ENCODE measurements at places on chromosomes 5 and 9. TPM values are rescaled to one million over a fixed set of nuclear protein-coding genes. Genes with fewer than 3 reads are reported as not detected.
A peak's percentile ranks its signal among the peaks of the same experiment; 100 is the strongest.

Gene ARID3C
- total RNA-seq, result not detected

Gene CBY3
- total RNA-seq, result not detected

Gene CAPSL
- total RNA-seq, result not detected

Gene NPR3
- not detected for total RNA-seq

Gene EHMT1
- 171 TPM for total RNA-seq

Gene LCN9
- total RNA-seq, result not detected

Gene FOXE1
- 8.0 TPM for total RNA-seq

Gene PCDHB12
- total RNA-seq, result 4.4 TPM

Gene QSOX2
- total RNA-seq, result 4.7 TPM

Gene LRRC70
- total RNA-seq, result not detected

Gene FGD3
- 8.8 TPM for total RNA-seq

Gene MAT2B
- 26.8 TPM for total RNA-seq

- H3K4me1 ChIP-seq, result no peaks in the 10 kb centered on the region
- H3K36me3 ChIP-seq, result no peaks in the 10 kb centered on the region
- no peak overlapping the region for H3K27ac ChIP-seq
- H3K4me3 ChIP-seq, result no peak overlapping the region
- DNase-seq, result no peak
Measured at GRCh38 chr9:84839541-84839940, 170.0 kb downstream of the NTRK2 start.

DNA sequence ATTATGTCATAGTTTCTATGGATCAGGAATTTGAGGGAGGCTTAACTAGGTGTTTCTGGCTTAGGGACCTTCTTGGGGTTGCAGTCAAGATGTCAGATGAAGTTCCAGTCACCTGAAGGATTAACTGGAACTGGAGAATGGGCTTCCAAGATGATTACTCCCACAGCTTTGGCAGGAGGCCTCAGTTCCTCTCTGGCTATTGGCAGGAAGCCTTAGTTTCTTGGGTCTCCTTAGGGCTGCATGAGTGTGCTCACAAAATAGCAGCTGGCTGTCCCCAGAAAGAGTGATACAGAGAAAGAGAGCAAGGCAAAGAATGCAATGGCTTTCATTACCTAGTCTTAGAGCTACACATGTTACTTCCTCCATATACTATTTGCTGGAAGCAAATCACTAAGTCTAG is 138.1 kb upstream of the TLE4 start:
- peaks cover 8% of the 10 kb centered on the region for H3K4me1 ChIP-seq
- H3K36me3 ChIP-seq, result no peaks in the 10 kb centered on the region
- no peaks in the 10 kb centered on the region for H3K27me3 ChIP-seq
- no peak overlapping the region for H3K4me3 ChIP-seq

DNA sequence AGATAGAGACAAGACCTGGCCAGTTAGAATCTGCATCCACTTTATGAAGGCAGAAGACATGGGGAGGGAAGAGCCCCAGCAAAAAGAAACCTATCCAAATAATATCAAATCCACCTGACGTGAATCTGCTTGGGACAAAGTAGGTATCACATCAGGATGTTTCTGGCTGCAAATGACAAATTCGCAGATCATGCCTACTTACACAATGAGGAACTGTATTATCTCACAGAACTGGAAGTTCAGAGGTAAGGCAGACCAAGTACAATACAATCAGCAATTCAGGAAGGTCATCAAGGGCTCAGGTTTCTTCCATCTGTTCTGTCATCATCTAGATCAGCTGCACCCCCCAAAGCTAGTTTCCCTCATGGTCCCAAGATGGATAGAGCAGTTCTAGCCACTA is 13.2 kb upstream of the NR4A3 start:
- no peaks in the 10 kb centered on the region for H3K27me3 ChIP-seq
- H3K4me1 ChIP-seq, result no peaks in the 10 kb centered on the region
- no peaks in the 10 kb centered on the region for H3K36me3 ChIP-seq
- H3K4me3 ChIP-seq, result no peak overlapping the region

- peak; percentile 29 for DNase-seq
- H3K27ac ChIP-seq, result no peak overlapping the region
- no peak overlapping the region for H3K4me3 ChIP-seq
- no peaks in the 10 kb centered on the region for H3K36me3 ChIP-seq
- no peaks in the 10 kb centered on the region for H3K4me1 ChIP-seq
Measured at GRCh38 chr9:113738893-113739604, 137.1 kb upstream of the ZNF618 start.

DNA sequence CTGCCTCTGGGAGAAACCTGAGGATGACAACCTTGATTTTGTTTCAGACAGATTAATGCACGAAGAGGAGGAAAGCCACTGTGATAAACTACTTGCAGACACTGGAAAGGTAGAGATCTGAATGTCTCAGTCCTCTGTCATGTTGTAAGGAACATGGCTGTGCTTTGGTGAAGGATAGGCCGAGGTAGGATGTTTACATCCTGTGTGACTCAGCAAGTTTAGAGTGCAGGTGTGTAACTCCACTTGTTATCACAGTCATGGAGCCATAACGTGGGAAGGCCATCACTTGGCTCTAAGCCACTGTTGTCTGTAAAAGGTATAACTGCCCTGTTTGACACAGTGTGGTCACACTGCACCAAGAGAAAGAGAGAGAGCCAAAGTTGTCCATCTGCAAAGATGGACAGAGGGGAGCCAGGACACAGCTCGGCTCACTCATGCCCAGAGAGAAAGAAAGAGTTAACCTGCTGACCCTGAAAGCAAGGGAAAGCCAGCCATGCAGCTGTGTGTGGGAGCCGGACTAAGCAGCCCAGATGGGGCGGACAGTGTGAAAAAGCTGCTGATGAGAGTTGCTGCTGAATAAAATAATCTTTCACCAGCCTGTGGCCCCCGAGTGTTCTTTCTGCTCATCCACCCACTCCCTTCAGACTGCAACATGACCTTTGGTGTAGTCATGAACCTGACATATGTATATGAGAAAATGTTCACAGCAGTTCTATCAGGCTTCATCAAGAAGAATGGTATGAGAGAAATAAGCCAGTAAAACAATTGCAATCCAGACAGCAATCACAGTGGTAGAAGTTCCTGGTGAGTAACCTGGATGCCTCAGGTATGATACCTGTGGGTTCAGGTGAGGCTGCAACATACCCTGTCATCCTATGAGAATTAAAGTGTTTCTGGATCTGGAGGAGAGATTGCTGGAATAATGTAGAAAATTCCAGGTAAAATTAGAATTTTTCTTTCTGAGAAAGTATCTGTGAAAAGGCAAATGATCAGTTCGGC is 115.9 kb downstream of the TARS1 start:
- H3K27me3 ChIP-seq, result no peaks in the 10 kb centered on the region
- no peak overlapping the region for H3K27ac ChIP-seq
- no peaks in the 10 kb centered on the region for H3K4me1 ChIP-seq
- no peak for DNase-seq
- H3K36me3 ChIP-seq, result no peaks in the 10 kb centered on the region

- H3K4me3 ChIP-seq, result no peak overlapping the region
- H3K4me1 ChIP-seq, result no peaks in the 10 kb centered on the region
- H3K36me3 ChIP-seq, result no peaks in the 10 kb centered on the region
Measured at GRCh38 chr5:120568711-120569110, 104.6 kb downstream of the PRR16 start.

DNA sequence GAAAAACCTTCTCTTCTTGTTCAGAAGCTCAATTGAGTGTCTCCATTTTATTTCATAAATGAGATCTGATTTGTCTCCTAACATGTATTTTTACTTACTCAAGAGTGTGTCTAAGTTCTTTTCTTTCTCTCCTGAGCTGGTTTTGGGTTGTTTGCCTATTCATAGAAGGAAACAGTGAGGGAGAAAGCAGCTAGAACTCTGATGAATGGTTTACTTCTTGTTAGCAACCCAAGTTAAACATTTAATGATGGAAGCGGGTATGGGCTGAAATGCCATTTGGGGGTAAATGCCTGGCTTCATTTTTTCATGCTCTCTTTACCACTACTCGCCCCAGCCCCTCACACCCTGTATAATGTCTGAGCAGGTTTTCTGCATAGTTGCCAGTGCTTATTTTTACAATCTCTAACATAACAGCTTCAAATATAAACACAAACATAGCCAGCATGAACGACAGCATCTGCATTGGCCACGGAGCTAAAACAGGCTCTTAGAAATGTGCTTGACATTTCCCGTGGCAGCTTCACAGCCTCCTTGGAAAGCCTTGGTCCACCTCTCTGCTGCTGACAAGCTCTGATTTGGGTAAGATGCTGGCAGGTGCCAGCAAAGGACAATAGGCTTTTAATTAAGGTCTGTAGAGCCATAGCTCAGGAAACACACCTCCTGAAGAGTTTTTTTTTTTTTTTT is 321.1 kb downstream of the ARHGEF28 start:
- no peak for DNase-seq
- no peaks in the 10 kb centered on the region for H3K4me1 ChIP-seq
- H3K27me3 ChIP-seq, result no peaks in the 10 kb centered on the region
- H3K4me3 ChIP-seq, result no peak overlapping the region

- no peaks in the 10 kb centered on the region for H3K4me1 ChIP-seq
- no peak overlapping the region for H3K27ac ChIP-seq
- H3K4me3 ChIP-seq, result no peak overlapping the region
Measured at GRCh38 chr5:34415559-34416198, 240.4 kb upstream of the RAI14 start.

DNA sequence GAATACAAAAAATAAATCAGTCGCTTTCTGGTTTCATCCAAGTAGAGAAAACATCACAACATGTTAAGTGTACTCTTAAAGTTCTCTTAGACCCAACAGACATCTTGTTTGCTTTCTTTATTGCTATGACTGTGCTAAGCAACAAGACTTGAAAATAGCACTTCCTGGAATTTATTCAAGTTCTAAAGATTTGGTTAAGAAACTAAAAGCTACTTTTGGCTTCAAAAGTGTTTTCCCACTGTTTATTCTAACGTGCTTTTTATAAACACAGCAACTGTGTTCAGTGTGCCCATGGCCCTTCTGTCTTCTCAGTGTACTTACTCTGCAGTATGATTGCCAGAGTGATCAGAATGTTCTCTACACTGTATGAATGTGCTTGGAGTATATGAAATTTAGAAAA is 109.8 kb downstream of the GIN1 start:
- H3K27ac ChIP-seq, result no peak overlapping the region
- no peak overlapping the region for H3K4me3 ChIP-seq
- peaks cover 14% of the 10 kb centered on the region for H3K4me1 ChIP-seq
- DNase-seq, result peak; percentile 19
- H3K27me3 ChIP-seq, result no peaks in the 10 kb centered on the region

GRCh38 chr5:177445052-177445916 is 1.3 kb upstream of the PRR7 start:
- no peak overlapping the region for H3K4me3 ChIP-seq
- peaks cover 31% of the 10 kb centered on the region for H3K4me1 ChIP-seq
- DNase-seq, result no peak

DNA sequence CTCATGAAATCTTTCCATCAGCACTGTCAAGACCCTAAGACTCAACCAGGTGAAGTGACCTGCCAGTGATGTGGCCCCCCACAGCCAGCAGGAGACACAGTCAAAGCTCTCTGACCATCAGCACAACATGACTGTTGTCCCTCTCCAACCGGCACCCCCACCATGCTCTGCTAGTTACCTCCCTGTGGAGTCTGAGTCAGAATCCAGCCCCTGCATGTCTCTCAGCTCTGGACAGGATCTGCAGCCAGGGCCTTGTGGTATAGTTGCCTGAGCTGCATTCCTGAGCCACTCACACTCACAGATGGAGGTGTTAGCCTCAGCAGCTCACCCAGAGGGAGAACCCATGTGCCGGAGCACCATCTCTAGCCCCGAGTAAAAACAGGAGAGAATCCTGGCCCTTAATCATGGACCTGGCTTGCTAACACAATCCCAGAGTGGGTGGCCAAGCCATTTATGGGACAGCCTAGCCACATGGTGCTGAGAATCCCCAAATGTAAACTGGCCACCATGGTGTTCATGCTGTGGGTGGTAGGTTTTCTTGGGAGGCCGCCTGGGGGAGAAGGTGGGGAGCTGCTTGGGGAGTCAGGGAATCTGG is 237.8 kb downstream of the PAPPA start:
- peaks cover 1% of the 10 kb centered on the region for H3K36me3 ChIP-seq
- H3K4me3 ChIP-seq, result no peak overlapping the region
- no peak overlapping the region for H3K27ac ChIP-seq
- DNase-seq, result no peak

GRCh38 chr5:1093361-1093760 is 18.5 kb downstream of the SLC12A7 start:
- H3K4me1 ChIP-seq, result no peaks in the 10 kb centered on the region
- no peak overlapping the region for H3K4me3 ChIP-seq
- H3K27me3 ChIP-seq, result no peaks in the 10 kb centered on the region
- DNase-seq, result peak; percentile 59
- peak overlapping the region; percentile 48 for H3K27ac ChIP-seq

- DNase-seq, result no peak
- peaks cover 100% of the 10 kb centered on the region for H3K36me3 ChIP-seq
- H3K4me1 ChIP-seq, result no peaks in the 10 kb centered on the region
- no peak overlapping the region for H3K4me3 ChIP-seq
Measured at GRCh38 chr9:136216541-136217244, 11.8 kb upstream of the LHX3 start.

GRCh38 chr5:139900546-139901250 is 105.1 kb downstream of the PSD2 start:
- H3K4me3 ChIP-seq, result no peak overlapping the region
- DNase-seq, result no peak
- H3K27ac ChIP-seq, result no peak overlapping the region
- H3K4me1 ChIP-seq, result peaks cover 15% of the 10 kb centered on the region
- no peaks in the 10 kb centered on the region for H3K36me3 ChIP-seq

DNA sequence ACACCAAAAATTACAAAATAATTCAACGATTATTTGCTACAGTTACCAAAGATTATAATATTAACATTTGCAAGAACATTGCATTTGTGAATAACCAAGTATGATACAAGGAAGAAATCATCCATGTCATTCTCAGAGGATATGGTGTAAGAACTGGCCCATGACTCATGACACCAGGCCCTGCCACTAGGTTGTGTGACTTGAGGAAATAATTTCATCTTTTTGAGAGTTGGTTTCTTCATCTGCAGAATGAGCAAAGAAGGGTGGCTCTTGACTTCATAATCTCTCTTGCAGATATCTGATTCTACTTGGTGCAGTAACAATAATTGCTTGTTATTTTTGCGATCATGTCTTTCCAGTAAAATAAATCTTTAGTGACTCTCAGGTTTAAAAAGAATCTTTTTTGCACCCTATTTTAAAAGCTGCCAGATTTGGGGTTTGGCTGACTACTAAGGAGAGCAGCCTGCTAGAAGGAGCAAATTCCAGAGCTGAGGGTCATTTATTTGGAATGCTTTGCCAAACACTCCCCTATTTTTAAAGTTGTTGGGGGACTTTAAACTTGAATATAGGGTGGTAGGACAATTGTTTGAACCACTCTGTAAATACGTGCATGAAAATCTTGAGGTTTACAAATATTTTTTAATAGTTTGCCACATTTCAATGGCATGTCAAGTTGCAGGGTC is 23.5 kb downstream of the ITGA1 start:
- H3K4me3 ChIP-seq, result no peak overlapping the region
- H3K36me3 ChIP-seq, result no peaks in the 10 kb centered on the region

All from stomach (tissue), 19 donors.